Activated T-helper 2 cell treated with anti-CD3 and anti-CD28 coated beads, Interferon-gamma antibody, Interleukin-2, Interleukin-4, amounts not matched to agents 10 μg/mL and 5 μg/mL and 100 μg/mL, durations not matched to agents 14 hours and 24 hours and 36 hours (primary cell): ENCODE measurements at places on chromosomes 13 and 19. TPM values are rescaled to one million over a fixed set of nuclear protein-coding genes. Genes with fewer than 3 reads are reported as not detected.
A peak's percentile ranks its signal among the peaks of the same experiment; 100 is the strongest.

Gene FBXL12
- total RNA-seq = 23.4 and 23.7 TPM in 2 replicates

Gene HIPK4
- 0.07 TPM in 1 of 2 replicates, not detected in the other for total RNA-seq

Gene C19orf73
- 1.7 and 2.3 TPM in 2 replicates for total RNA-seq

GRCh38 chr13:28326056-28326455 lies 168.9 kb downstream of the FLT1 start:
- H3K4me3 ChIP-seq = no peak overlapping the region
- H3K4me1 ChIP-seq = peaks cover 2% of the 10 kb centered on the region
- no peaks in the 10 kb centered on the region for H3K36me3 ChIP-seq

DNA sequence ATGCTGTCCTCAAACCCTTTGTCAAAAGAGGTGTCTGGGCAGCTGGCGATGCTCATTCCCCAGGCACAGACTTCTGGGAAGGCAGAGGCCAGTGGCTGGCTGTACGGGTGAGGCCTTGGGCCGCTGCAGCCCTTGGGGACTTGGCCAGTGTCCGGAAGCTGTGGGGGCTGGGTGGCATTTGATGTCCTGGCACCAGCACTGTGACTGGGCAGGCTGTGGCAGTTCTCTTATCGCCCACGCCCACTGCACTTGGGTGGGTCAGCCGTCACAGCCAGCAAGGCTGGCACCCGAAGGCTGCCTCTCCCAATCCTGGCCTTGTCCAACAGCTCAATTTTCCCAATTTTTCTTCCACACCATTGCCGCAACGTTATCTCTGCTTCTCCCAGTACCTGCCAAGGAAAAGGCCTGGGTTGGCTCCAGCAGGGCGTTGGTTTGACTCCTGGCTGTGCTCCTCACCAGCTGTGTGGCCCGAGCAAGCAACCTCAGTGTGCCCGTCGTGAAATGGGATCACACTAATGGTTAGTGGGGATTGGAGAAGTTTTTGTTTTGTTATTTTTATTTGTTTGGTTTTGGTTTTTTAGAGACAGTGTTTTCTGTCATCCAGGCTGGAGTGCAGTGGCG lies 12.7 kb upstream of the SLC44A2 start:
- peaks cover 15% of the 10 kb centered on the region for H3K36me3 ChIP-seq
- no peaks in the 10 kb centered on the region for H3K4me1 ChIP-seq
- no peak overlapping the region for H3K4me3 ChIP-seq
- no peaks in the 10 kb centered on the region for H3K27me3 ChIP-seq
- no peak overlapping the region for H3K27ac ChIP-seq

Gene VSIG10L
- total RNA-seq = 9.5 and 10.4 TPM in 2 replicates

GRCh38 chr19:8618751-8619150 lies 8.2 kb upstream of the ADAMTS10 start:
- no peak for DNase-seq
- no peak overlapping the region for H3K4me3 ChIP-seq
- H3K36me3 ChIP-seq = no peaks in the 10 kb centered on the region
- no peak overlapping the region for H3K27ac ChIP-seq

Gene LGI4
- 0.27 TPM in 1 of 2 replicates, not detected in the other for total RNA-seq

DNA sequence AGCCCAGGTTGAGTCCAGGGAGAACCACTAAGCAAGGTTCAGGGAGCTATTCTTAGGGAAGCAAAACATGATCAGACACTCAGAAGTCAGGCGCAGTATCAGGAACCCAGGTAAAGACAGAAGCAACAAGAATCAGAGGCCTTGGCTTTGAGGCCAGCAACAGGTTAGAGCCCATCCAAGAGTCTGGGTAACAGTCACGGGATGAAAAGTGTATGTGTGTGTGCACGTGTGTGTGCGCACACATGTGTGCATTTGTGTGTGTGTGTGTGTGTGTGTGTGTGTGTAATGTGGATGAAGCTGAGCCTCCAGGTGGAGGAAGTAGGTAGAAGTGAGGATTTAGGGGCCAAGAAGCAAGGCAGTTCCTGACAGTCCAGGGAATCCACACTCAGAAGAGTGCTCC lies 63.1 kb downstream of the CCNA1 start:
- H3K4me1 ChIP-seq = no peaks in the 10 kb centered on the region
- no peak overlapping the region for H3K27ac ChIP-seq
- no peak for DNase-seq

Gene LILRA5
- total RNA-seq = not detected in 2 replicates

DNA sequence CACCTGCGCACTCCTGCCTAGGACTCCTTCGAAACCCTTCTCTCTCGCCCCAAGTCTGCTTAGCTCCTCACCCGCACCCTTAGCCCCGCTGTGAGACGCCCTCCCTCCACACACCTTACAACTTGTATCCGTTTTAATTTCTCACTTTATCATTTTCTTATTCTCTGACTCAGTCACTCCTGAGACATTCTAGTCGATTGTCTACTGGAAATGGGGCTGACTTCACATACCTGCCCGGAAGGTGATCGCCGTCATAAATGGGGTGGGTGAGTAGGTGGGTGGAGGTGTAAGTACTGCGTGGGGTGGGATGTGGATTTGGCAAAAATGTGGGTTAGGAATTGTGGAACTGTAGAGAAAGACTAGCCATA lies 714 bp downstream of the NDFIP2 start:
- peak; percentile 24 for DNase-seq
- H3K36me3 ChIP-seq = peaks cover 40% of the 10 kb centered on the region
- peak overlapping the region; percentile 87 for H3K4me3 ChIP-seq
- H3K27me3 ChIP-seq = no peaks in the 10 kb centered on the region

Gene FAAP24
- total RNA-seq = 9.8 and 10.7 TPM in 2 replicates

- no peak overlapping the region for H3K4me3 ChIP-seq
- H3K27me3 ChIP-seq = no peaks in the 10 kb centered on the region
- H3K4me1 ChIP-seq = peaks cover 24% of the 10 kb centered on the region
- peaks cover 10% of the 10 kb centered on the region for H3K36me3 ChIP-seq
- H3K27ac ChIP-seq = no peak overlapping the region
Measured at GRCh38 chr19:12159773-12160414, 3.0 kb upstream of the ZNF136 start.

Gene ADGRE2
- 2.7 and 3.6 TPM in 2 replicates for total RNA-seq

DNA sequence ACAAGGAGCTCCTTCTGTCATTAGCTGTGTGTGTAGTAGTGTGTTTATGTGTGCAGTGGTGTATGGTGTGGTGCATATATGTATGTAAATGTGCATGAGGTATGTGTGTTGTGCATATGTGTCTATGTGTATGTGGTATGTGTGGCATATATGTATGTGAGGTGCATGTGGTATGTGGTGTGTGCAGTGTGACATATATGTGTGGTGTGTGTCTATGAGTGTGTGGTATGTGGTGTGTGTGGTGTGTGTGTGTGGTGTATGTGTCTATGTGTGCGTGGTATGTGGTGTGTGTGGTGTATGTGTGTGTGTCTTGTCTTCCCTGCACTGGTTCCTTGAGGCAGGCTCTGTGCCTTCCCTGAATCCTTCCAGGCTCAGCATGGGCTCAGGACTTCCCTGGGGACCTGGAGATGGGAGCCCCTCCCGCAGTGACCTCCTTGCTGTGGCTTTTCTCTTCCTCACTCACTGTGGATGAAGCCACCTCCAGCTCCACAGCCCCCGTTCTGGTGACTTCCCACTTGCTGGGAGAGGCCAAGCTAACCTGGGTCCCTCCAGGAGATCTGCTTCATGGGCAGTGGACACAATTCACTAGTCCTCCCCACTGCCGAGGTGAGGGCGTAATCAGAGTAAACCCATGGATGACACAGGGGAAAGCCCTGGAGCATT lies 64.2 kb downstream of the CCDC70 start:
- H3K27ac ChIP-seq = no peak overlapping the region
- no peaks in the 10 kb centered on the region for H3K36me3 ChIP-seq
- H3K4me1 ChIP-seq = peaks cover 28% of the 10 kb centered on the region

Gene SLC17A7
- total RNA-seq = 0.16 TPM in 1 of 2 replicates, not detected in the other

Gene B3GNT8
- total RNA-seq = 0.96 and 0.97 TPM in 2 replicates
